ENCODE measurements at places on chromosomes 1 and 21.

DNA sequence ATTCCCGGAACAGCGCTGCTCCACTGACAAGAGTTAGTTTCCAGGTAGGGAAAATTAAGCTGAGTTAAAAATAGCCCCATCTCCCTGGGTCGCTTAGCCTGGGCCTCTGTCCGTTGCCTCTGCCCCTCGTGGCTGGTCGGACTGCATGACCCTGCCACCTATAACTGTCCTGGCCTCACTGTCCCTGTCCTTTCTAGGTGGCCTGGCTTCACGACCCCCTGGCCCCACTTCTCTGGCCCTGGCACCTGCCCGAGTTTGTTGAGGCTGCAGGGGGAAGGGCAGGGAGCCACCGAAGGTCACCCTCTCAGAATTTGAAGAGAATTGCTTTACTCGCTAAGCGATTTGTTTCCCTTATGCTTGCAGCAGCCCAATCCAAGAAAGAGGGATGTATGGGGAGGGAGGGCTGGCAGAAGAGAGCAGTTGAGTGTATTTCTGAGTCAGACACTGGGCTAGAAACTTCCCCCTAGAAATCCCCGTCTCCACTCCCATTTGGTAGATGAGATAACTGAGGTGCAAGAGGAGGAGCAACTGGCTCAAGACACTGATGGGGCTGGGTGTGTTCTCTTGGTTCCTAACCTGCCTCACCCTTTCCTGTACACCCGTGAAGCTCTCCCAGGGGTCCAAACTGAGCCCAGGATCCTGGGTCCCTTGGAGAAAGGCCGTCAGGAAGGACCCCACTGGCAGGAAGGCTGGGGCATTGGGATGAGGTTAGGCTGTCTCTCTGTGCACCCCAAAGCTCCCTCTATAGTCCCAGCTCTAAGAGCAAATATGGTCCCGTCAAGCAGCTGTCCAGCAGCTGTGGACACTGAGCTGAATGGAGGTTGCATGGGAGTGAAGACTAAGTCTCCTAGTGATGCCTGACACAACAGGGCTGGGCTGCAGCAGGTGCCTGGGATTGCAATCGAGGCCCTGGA is 2.9 kb upstream of the EDN2 start:
- DNase-seq: no peak

DNA sequence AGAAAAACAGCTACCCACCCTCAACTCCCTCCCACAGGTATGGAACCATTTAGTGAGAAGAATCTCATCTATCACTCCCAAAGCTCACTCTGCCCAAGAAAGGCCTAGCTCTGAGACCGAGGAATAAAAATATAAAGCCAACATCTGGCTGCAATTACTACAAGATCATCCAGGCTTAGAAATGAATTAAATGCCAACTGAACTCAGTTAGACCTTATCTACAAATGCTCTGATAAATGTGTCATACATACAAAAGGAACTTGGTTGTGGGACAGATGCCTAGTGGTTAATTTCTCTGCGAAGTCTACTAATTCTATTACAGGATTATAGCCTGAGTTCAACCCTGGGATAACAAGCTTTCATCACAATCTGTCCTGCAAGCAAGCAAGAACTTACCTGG is 6.7 kb downstream of the ADIPOR1 start:
- no peak for DNase-seq

- no peak for DNase-seq
Observed at GRCh38 chr1:23592209-23592892, 33.0 kb upstream of the ID3 start.

DNA sequence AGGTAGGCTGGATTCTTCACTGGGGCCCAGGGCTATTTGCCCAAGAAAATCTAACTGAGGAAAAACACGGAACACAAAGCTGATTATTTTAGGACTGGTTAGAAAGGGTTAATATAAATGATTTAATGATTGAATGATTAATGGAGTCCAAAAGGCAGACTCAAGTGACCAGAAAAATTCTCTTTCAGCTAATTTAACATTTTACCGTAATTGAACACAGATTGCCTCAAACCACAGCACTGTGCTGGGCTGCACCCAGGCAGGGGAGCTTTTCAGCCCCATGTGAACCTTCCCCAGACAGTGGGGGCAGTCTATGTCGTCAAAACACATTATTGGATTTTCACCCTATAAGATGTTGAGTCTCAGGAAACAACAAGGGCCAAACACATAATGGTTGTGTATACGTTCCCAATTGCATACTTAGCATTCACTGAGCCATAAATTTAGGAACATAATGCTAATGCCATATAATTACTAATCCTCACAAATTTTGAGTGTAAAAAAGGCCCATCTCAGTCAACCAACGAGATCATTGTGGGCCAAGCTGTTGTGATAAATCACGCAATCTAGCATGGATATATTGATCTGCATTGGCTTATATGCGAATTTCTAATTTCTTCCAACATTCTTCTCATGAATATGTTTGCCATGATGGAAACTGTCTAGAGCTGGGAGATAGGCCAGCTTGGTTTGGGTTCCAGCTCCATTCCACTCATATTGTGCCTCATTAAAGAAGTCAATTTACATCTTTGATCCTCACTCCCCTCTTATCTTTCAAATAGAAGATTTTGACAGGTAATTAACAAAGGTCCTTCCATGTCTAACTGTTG is 27.7 kb downstream of the DSCAM start:
- DNase-seq: no peak

DNA sequence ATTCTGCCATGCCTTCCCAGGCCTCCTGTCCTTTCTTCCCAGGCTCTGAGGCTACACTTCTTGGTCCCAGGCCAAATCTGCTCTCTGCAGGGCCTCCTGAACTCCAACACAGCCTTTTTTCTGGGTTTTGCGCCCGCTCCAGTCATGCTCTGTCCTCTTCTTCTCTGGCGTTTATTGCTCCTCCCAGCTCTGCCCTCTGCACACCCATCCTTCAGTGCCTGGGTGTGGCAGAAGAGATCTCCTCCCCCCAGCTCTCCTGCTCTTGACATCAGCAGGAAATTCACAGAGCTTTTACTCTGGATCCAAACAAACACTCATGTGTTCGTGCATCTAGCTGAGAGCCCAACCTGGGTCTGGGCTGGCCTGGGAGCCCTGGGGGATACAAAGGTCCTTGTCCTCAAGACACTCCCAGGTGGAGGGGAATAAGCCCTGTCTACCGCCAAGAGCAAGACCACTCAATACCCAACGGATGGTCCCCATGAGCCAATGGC is 22.9 kb upstream of the EPS8L3 start:
- no peak for DNase-seq

GRCh38 chr1:34645919-34646318 is 108.9 kb upstream of the GJB5 start:
- no peak for DNase-seq

- peak; percentile 78 for DNase-seq
Observed at GRCh38 chr21:45439161-45439872, 34.4 kb downstream of the COL18A1 start.

DNA sequence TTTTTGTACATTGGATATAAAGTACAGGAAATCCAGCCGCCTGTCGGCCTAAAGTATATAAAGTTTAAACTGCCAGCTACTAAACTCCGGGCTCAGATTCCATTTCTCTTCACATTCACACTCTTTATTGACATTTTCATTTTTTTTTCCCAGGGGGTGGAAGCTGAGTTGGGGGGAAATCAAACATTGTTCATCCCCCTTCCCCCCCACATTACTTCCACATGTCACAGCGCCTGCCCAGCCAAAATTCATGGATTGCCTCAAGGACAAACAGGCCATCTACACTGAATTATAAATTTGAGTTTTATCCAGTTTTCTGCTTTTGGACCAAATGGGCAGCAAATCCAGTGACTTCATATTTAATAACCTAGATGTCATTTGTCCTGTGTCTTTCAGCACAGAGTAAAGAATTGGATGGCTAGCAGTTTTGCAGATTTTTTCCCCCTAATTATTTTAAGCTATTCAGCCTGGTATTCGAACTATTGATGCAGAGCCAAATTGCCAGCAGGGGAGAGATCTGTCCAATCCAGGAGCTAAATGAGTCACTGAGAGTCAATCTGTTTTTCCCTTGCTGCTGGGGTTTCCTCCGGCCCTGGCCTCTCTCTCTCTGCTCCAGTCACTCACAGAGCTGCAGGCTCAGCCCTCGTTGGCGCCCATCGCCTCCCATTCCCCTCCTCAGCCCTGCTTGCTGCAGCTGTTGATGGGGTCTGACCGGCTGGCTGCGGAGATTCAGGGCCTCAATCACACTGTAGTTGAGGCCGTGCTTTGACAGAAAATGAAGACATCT is 98.0 kb downstream of the LMO4 start:
- no peak for DNase-seq

- no peak for DNase-seq
Observed at GRCh38 chr1:50214717-50215116, 106.0 kb downstream of the ELAVL4 start.

DNA sequence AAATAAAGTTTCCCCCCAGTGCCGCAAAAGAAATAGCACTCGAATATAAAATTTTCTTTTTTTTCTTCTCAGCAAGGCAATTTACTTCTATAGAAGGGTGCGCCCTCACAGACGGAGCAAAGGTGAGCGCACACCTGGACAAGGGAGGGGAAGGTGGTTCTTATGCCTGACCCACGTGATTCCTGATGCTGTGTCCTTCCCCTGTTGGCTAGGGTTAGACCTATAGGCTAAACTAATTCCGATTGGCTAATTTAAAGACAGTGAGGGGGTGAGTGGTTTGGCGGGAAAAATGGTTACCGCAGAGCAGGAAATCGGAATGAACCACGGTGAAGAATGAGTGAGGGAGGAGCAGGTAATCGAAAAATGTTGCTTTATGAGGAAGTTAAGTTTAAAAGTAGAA is 607 bp upstream of the FAAH start:
- DNase-seq: no peak

GRCh38 chr1:172005856-172006255 is 164.6 kb downstream of the DNM3 start:
- DNase-seq: no peak

DNA sequence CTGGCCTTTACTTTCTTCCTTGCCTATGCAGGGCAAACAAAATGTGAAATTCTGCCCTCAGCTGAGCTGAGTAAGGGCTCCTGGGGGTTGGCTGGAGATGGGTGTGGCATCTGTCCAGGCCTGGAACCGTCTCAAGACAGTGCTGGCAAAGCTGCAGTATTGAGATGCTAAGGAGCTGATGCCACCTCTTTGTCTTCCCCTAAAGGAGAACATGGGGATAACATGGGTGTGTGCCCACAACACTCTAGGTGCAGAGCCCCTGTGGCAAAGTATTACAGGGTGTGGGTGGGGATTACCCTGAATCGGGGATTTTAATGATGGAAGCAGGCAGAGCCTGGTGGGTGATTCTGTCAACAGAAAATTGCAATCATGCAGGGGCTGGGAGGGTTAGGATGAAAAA is 2.5 kb upstream of the ST3GAL3 start:
- DNase-seq: no peak

- no peak for DNase-seq
Observed at GRCh38 chr1:106523497-106523896, 533.0 kb upstream of the PRMT6 start.

- DNase-seq: no peak
Observed at GRCh38 chr1:198436276-198436675, 104.2 kb downstream of the ATP6V1G3 start.

DNA sequence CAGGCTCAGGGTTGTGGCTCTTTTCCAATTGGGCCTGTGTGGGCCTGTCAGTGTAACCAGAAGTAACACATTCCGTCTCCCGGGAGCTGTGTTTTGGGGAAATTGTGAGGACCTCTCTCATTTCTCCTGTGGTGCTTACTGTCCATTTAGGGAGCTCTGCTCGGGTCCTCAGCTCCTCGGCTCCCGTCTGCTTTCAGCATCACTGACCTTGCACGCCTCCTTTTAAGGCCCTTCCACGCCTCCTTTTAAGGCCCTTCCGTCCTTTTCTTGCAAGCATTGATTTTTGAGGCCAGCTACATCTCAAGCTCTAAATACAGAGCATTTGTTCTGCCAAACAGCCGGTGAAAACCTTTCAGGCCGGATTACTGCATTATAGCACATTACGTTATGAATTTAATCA is 9.7 kb downstream of the CA6 start:
- DNase-seq: no peak

DNA sequence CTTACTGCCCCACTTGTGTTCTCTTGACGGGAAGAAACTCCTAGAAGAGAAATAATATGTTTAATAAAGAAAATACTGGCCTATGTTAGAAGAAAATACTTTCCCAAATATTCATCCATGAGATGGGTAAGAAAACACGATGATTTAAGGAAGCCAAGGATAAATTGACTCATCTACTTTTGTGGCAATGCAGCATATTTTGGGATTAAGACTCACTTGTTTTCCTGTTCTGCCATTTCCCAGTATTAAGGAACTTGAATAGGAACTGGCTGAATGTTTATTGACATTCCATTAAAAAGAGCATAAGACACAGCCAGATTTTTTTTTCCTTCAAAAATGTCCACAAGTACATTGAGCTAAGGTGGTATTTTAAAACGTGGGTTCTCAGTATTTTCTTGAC is 10.9 kb upstream of the ADAMTS5 start:
- DNase-seq: no peak

GRCh38 chr1:159937054-159937750 is 8.2 kb downstream of the IGSF9 start:
- DNase-seq: no peak

- no peak for DNase-seq
Observed at GRCh38 chr1:35499652-35500176, 57.5 kb downstream of the KIAA0319L start.

- DNase-seq: no peak
Observed at GRCh38 chr1:209580577-209580976, 2.9 kb upstream of the CAMK1G start.

DNA sequence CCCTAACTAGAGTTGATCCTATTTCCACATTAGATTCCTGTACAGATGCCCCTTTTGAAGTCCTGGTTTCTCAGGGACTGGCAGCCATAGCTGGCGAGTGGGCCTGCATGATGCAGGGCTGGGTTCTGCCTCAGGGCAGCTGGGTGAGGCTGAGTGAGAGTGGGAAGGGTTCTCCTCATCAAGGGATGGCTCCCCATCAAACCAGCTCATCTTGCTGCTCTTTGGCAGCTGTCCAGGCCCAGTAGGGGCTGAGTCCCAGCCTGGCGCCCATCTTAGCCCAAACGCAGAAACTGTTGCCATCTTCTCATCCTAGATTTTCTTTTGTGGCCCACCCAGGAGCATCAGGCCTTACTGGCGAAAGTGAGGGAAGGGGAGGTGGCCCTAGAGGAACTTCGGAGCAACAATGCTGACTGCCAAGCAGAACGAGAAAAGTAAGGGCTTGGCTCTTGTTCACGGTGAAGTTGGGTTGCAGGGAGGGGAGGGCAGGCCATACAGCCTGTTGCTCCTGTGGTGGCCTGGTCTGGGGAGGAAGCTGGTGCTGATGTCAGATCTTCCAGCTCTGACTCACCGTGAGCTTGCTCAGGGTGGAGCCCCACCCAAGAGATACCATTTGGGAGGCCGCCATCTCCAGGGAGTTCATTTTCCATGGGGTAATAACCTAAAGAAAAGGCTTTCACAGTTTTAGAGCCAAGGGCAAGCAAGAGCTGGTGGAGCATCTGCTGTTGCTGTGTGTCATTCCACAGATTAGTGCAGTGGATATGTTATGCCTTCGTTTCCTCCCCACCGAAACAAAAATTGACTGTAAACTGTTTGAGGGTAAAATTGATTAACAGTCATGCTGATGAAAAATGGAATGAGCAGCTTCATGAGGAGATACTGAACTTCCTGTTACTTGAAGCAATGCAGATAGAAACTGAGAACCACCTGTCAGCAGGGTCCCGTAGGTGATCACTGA is 34.7 kb downstream of the TUFT1 start:
- no peak for DNase-seq

GRCh38 chr1:239422818-239423217 is 36.5 kb downstream of the CHRM3 start:
- DNase-seq: no peak

- DNase-seq: no peak
Observed at GRCh38 chr1:221069178-221069903, 190.1 kb downstream of the HLX start.
